NCI-H1417 treated with DMSO at 0.1 percent for 48 hours (cell line): ENCODE measurements at places on chromosomes 13 and 19.
A peak's percentile ranks its signal among the peaks of the same experiment; 100 is the strongest.

GRCh38 chr19:18940769-18941627, at the start of gene HOMER3:
Gene HOMER3 (minus strand): TSS chr19:18941217. CDS start chr19:18938982, 2,235 bp downstream.
- DNase-seq = no peak

DNA sequence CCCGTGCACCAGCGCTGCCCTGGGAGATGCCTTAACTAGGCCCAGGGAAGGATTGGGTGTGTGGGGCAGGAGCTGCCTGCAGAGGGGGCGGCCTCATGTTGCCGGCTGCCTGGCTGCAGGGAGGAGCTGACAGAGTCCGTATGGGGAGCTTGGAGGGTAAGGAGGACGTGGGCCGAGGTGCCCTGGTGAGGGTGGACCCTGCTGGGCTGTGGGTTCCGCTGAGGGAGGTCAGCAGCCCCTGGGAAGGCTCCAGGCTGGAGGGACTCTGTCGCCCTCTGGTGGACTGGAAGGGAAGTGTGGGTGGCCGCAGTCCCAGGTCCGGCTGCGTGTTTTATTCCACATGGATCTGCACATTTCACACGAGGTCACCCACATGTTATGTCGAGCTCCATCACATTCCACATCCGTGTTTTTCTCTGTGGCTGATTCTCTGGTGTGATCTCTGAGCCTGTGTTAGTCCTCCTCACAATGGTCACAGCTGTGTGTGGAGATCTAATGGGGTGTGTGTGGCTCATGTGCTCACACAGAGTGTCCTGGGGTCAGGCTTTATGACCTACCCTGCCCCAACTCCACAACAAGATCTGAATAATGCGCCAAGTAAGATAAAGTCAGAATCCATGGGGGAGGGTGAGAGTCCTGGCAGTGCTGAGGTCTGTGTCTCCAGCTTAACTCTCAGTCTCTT, 1.8 kb upstream of the CEACAM8 start:
- no peak for DNase-seq

DNA sequence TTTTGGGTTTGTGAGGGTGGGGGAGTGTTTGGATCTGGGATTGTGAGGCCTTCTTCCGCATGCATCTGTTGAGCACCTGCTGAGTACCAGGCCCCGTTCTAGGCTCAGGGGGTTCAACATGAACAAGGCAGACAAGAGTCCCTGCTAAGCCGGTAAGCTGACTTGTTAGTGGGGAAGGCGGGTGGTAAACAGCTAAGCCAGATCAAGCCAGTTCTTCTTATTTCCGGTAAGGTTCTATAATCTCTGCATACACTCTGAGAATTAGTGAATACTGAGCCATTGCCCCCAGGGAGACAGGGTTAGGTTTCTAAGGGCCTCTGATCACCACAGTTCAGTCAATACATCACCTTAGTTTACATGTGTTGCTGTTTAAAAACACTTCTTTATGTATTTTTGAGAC, 9.9 kb upstream of the EHD2 start:
- DNase-seq = no peak

DNA sequence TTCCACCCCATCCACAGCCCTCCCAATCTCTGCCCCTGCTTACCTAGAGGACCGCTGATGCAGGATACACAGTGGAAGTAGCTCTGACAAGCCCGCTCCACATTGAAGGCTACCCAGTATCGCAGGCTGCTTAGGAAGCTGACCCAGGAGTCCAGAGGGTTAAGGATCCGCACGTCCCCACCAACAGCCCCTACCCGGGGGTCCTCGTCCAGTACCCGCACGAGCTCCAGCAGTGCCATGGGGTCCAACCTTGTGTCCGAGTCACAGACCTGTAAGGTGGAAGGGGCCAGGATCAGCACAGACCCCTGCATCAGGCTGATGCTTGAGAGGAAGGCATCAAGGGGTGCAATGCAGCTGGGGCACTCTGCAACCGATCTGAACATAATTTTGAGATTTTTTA, 6.9 kb downstream of the HAS1 start:
- no peak for DNase-seq

GRCh38 chr19:12843328-12843727, 5.0 kb downstream of the MAST1 start:
- DNase-seq = no peak

DNA sequence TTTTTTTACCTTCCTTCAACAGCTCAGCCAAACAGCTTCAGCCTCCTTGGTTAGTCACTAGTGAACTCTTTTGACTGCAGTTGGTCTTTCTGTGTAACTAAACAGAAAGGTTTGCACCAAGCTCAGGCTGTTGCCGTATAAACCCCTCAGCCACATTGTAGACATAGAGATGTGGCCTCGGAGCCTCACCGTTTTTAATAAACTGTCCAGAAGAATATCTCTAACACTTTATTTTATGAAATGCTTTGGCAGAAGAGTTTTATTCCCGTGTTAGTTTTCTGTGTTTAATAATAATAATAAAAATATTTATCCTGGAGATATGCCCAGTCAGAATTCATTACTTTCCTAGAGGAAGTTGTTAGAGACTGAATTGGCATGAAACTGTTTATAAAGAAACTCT, 171.7 kb upstream of the MAB21L1 start:
- DNase-seq = no peak

- no peak for DNase-seq
These were observed 43.6 kb upstream of the ZNF681 start for GRCh38 chr19:23802290-23802689.

- DNase-seq = peak; percentile 45
These were observed 2.3 kb downstream of the UPF1 start for GRCh38 chr19:18833849-18834643.

GRCh38 chr13:30191491-30192100, 115.8 kb downstream of the KATNAL1 start:
- no peak for DNase-seq

GRCh38 chr13:40966298-40966697, 52.8 kb downstream of the ELF1 start:
- DNase-seq = no peak

- no peak for DNase-seq
These were observed 7.8 kb downstream of the ZBTB7A start for GRCh38 chr19:4058693-4059452.

- DNase-seq = peak; percentile 41
These were observed 4.9 kb downstream of the PCDH20 start for GRCh38 chr13:61410669-61411297.

DNA sequence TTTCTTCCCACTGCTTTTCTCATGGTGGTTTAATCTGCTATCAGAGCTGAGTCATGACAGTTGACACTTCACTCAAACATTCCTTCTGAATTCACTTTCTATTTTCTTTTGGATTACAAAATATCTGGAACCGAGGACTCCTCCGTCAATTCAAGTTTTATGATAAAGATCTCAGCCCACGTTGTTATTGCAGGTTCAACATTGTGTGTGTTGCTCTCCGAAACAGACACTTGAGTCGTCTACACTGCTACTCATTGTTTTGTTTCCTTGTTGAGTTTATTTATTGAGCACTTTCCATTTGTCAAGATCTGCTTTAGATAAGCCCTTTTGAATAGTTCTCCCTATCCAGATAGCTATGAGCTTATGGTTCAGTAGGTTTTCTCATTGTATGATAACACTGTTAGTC, 636.1 kb upstream of the GPC6 start:
- DNase-seq = no peak

GRCh38 chr13:100809129-100809390, 134.5 kb upstream of the TMTC4 start:
- DNase-seq = no peak

DNA sequence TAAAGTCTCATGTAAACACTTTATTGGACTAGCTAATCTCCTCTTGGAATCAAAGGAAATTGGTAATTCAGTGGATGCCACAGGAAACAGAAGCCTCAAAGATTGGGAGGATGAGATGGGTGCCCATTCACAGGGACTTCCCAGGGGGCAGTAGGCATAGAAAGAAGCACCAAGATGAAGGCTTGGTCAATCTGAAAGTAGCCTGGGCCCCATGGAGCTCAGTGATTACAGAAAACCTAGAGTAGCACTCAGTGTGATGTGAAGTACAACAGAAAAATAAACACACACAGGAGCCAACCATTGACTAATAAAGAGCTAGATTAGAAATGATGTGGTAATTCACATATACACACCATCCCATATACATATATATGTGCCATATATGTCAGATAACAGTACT, 560.6 kb downstream of the TBC1D4 start:
- DNase-seq = no peak

- DNase-seq = no peak
These were observed 40.6 kb downstream of the FBN3 start for GRCh38 chr19:8108560-8109445.

- no peak for DNase-seq
These were observed 294.8 kb downstream of the FOXO1 start for GRCh38 chr13:40371531-40372125.

DNA sequence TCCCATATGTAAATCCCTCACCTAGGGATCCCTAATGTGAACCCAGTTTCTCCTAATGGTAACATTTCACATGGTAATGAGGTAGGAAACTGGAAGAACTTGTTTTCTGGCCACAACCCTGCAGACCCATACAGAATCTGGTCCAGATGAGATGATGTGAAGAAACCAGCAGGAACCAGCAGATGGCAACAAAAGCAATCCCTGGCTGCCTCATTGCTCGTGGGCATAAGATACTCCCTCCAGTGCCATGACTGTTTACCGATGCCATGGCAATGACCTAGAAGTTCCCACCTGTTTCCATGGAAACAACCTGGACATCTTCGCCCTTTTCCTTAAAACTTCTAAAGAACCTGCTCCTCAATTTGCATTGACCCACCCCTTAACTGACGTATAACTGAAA, 1.4 kb upstream of the CD209 start:
- DNase-seq = no peak

DNA sequence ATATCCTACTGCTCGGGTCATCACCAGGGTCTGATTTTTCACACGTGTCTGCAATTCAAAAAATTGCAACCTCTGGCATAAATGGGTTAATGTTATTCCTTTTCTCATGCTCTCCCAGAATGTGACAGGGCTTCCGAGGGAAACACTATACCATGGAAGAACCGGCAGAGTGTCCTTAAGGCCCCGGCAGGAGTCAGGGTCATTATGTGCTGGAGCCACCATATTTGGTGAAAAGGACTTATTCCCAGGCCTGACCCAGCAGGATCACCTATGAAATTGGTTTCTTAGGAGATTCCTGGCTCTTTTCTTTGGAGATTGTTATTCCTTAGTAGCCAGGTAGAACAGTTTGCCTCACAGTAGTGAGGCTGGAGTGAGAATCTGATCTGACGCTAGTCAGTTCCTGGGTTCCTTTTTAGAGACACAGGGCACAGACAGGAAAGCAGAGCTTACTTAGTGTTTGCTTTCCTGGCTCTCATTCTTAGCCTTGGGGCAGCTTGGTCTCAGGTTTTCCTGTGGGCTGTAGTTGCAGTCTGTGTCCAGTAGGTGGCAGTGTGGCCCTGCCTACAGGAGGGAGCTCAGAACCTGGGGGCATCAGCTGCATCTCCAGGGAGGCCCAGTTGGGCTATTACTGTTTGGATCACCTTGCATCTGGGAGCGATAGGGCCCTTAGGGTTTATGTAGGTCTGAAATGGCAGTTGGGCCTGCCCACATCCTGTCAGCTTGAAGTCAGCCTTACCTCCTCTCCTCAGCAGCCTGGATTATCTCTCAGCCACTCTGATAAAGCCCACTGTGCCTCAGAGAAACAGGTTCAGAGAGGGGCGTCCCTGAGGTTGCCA, 12.4 kb downstream of the SNRNP70 start:
- DNase-seq = no peak

GRCh38 chr19:38039966-38040365, 133.0 kb downstream of the SIPA1L3 start:
- no peak for DNase-seq

GRCh38 chr19:17834350-17835181, 13.2 kb downstream of the JAK3 start:
- DNase-seq = no peak

GRCh38 chr19:31264041-31264778, 85.0 kb downstream of the TSHZ3 start:
- DNase-seq = no peak

GRCh38 chr19:31532034-31532433, 182.8 kb upstream of the TSHZ3 start:
- DNase-seq = no peak
